Tibial nerve (tissue), 4 donors: ENCODE measurements at places on chromosomes 2 and 18.
A peak's percentile ranks its signal among the peaks of the same experiment; 100 is the strongest.

DNA sequence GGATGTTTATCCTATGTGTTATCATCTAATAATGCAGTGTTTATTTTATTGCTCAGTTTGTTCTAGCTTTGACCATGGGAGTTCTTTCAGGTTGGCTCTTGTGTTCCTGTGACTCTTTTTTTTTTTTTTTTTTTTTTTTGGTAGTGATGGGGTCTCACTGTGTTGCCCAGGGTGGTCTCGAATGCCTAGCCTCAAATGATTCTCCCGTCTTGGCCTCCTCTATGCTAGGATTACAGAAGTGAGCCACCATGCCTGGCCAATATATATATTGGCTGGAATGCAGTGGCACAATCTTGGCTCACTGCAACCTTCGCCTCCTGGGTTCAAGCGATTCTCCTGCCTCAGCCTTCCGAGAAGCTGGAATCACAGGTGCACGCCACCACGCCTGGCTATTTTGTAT is 18.9 kb upstream of the NFU1 start:
- no peaks in the 10 kb centered on the region for H3K4me1 ChIP-seq
- H3K4me3 ChIP-seq, result no peak overlapping the region
- no peaks in the 10 kb centered on the region for H3K27me3 ChIP-seq
- no peaks in the 10 kb centered on the region for H3K36me3 ChIP-seq

DNA sequence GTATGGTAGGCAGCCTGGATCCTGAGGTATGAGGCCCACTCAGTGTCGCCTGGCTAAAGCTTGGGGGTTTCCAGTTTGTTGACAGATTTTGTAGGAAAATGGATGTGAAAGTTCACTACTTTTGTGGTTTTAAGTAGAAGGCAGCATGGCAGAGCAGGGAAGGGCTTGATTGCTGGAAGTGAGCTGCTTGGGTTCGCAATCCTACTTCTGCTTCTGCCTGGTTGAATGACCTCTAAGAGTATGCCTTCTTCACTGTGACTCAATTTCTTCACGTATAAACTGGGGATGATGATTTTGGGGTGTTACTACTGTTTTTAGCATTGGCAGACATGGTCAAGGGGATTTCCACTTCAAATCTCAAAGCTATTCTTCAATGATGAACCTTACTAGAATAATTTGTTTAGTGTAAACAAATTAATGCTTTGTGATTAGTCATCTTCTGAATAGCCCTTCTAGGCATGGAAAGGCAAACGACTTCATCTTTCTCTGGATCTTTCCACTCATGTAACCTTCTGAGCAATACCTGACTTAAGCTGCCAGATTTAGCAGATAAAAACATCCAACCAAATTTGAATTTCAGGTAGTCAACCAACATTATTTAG is 13.2 kb downstream of the BMP10 start:
- H3K4me3 ChIP-seq, result no peak overlapping the region
- H3K36me3 ChIP-seq, result no peaks in the 10 kb centered on the region
- no peaks in the 10 kb centered on the region for H3K4me1 ChIP-seq
- H3K27ac ChIP-seq, result no peak overlapping the region
- DNase-seq, result no peak

- no peak overlapping the region for H3K4me3 ChIP-seq
- H3K27ac ChIP-seq, result peak overlapping the region; percentile 36
- H3K4me1 ChIP-seq, result peaks cover 8% of the 10 kb centered on the region
- H3K36me3 ChIP-seq, result no peaks in the 10 kb centered on the region
Measured at GRCh38 chr2:61662990-61663389, 124.8 kb upstream of the XPO1 start.

GRCh38 chr2:236180831-236181453 is 12.8 kb upstream of the GBX2 start:
- DNase-seq, result peak; percentile 55
- peaks cover 5% of the 10 kb centered on the region for H3K36me3 ChIP-seq
- H3K4me3 ChIP-seq, result no peak overlapping the region
- no peaks in the 10 kb centered on the region for H3K27me3 ChIP-seq

DNA sequence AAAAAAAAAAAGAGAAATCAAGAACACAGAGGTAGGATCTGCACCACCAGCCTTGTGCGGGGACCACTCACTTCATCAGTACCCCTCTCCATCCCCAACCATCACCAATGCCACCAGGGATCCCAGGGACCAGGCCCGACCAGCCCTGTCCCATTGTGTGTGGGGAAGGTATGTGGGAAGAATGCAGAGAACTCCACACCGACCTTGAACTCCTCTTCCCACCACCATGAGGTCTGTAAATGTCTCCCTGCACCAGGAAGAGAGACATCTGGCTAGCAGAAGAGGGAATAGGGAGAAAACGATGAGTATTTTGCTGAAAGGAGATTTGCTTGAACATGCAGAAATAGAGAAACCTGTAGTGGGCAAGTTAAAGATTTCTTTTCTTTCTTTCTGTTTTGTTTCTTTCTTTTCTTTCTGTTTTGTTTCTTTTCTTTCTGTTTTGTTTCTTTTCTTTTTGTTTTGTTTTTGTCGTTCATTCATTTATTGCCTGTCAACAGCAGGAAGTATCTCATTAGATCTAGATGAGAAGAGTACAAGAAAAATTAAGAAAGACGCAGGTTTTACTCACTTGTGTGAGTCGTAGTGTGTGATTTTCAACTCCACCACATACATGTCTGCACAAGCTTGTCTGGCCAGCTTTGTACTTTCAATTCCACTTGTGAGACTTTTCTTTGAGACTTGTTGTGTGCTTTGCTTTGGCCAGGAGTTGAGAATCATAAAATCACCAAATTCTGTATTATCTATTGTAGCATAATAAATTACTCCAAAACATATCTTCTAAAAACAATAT is 179.8 kb upstream of the HAAO start:
- H3K27me3 ChIP-seq, result no peaks in the 10 kb centered on the region
- peaks cover 52% of the 10 kb centered on the region for H3K4me1 ChIP-seq
- H3K36me3 ChIP-seq, result no peaks in the 10 kb centered on the region
- DNase-seq, result no peak
- H3K4me3 ChIP-seq, result no peak overlapping the region
- H3K27ac ChIP-seq, result no peak overlapping the region

DNA sequence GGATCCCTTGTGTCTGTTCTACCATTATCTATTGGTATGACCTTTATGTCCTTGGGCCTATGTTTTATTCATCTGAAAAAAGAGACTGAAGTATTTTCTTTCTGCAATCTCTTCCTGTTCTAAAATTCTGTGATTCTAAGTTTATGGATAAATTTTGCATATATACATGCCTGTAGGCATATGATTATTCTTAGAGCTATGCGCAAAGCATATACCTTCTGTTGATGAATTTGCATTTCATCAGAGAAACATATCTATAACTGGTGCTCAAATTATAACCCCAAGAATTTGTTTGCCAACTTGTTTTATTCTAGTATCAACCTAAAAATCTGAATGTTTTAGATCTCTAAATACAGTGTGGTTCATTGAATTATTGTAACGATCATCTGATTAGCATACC is 6.7 kb downstream of the CACNB4 start:
- DNase-seq, result no peak
- no peak overlapping the region for H3K4me3 ChIP-seq

GRCh38 chr2:217740756-217741155 is 262.0 kb downstream of the TNS1 start:
- no peaks in the 10 kb centered on the region for H3K27me3 ChIP-seq
- H3K36me3 ChIP-seq, result no peaks in the 10 kb centered on the region
- H3K4me1 ChIP-seq, result no peaks in the 10 kb centered on the region
- no peak overlapping the region for H3K4me3 ChIP-seq

DNA sequence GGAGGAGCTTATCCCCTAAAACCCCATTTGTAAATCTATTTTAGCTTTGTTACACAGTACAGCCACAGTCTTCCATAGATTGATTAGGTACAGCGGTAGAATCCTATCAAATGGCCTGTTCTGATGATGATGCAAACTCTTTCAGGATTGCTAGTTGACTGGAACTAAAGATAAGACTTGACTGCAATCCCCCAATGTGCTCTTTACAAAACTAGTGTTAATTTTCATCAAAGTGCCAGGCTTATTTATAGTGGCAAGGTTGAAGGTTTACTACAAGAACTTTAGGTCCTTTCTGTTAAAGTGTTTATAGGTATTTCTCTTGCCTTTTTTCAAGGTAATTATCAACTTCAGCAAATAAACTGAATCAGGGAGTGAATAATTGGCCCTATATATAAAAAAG is 9.0 kb upstream of the OTX1 start:
- DNase-seq, result no peak
- H3K4me3 ChIP-seq, result no peak overlapping the region
- peaks cover 9% of the 10 kb centered on the region for H3K27me3 ChIP-seq
- H3K4me1 ChIP-seq, result no peaks in the 10 kb centered on the region

GRCh38 chr2:186535861-186536260 is 49.8 kb downstream of the ZC3H15 start:
- H3K27ac ChIP-seq, result no peak overlapping the region
- no peak for DNase-seq
- H3K4me1 ChIP-seq, result no peaks in the 10 kb centered on the region
- no peak overlapping the region for H3K4me3 ChIP-seq

DNA sequence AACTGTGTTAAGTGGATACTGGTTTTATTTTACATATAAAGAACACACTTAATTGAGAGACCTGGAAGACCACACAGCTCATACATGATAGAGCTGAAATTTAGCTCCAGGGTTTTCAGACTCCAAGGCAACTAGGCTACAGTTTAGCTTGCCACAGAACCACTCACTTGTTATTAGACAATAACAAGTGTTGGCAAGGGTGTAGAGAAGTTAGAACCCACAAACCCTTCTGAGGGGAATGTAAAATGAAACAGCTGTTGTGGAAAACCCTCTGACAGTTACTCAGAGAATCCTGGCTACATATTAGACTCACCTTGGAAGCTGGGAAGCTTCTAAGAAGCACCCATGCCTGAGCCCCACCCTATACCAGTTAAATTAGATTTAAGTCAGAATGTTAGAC is 75.3 kb downstream of the MAP3K20 start:
- no peak overlapping the region for H3K27ac ChIP-seq
- DNase-seq, result no peak
- no peak overlapping the region for H3K4me3 ChIP-seq
- no peaks in the 10 kb centered on the region for H3K4me1 ChIP-seq
- no peaks in the 10 kb centered on the region for H3K27me3 ChIP-seq

GRCh38 chr18:574865-575645 is 5.1 kb upstream of the CETN1 start:
- H3K36me3 ChIP-seq, result no peaks in the 10 kb centered on the region
- no peak overlapping the region for H3K4me3 ChIP-seq
- no peaks in the 10 kb centered on the region for H3K4me1 ChIP-seq
- H3K27ac ChIP-seq, result no peak overlapping the region

DNA sequence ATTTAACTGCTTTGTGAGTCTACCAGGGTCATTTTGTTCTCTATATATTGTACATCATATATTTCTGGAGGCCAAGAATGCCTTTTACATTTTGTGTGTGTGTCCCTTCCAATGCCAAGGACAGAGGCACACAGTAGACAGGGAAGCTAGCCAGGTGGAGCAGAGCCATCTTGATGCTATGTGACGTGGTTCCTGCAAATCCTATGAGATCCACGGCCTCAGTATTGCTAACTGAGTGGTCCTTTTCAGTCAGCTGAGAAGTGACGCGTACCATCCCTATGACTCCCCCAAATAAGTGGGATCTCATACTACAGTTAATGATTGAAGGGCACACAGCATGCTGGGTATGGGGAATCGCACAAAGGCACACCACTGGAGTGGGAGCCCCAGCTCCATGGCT is 27.3 kb downstream of the CCDC141 start:
- no peak overlapping the region for H3K4me3 ChIP-seq
- DNase-seq, result no peak
- H3K36me3 ChIP-seq, result no peaks in the 10 kb centered on the region
- no peaks in the 10 kb centered on the region for H3K27me3 ChIP-seq

DNA sequence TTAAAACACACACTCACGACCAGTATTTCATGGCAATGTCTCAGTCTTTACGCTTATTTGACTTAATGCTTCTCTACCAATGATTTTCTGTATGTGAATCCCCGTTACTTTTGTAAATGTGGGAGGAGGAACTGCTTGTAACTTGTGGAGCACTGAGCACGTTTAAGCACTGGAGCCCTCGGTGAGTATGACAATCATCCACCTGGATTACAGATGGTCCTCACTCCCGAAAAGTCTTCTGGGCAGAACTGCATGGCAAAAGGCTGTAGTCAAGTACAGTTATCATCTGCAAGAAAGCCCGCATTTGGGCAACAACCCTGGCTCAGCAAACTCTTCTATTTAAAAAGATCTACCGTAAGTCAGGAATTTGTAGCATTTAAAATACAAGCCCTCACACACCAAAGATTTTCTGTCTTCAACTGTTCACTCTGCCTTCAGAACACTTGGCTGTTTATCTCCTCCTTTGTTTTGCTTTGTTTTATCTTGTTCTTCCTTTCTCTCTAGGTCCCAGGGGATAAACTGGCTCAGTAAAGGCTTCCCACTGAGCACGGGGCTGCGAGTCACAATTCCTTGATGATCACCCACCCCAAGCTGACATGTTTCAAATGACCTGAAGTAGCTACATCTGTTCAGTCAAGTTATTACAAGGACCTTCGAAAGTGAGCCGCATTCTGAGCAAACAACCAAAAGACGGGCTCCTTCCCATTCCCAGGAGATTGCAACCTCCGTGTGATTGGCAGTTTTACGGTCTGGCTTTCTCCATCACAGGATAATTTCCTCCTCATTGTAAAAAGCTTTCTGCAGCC is 102.2 kb downstream of the DLGAP1 start:
- no peaks in the 10 kb centered on the region for H3K27me3 ChIP-seq
- no peak overlapping the region for H3K27ac ChIP-seq
- no peak for DNase-seq
